ENCODE measurements at places on chromosomes 6 and 20.

DNA sequence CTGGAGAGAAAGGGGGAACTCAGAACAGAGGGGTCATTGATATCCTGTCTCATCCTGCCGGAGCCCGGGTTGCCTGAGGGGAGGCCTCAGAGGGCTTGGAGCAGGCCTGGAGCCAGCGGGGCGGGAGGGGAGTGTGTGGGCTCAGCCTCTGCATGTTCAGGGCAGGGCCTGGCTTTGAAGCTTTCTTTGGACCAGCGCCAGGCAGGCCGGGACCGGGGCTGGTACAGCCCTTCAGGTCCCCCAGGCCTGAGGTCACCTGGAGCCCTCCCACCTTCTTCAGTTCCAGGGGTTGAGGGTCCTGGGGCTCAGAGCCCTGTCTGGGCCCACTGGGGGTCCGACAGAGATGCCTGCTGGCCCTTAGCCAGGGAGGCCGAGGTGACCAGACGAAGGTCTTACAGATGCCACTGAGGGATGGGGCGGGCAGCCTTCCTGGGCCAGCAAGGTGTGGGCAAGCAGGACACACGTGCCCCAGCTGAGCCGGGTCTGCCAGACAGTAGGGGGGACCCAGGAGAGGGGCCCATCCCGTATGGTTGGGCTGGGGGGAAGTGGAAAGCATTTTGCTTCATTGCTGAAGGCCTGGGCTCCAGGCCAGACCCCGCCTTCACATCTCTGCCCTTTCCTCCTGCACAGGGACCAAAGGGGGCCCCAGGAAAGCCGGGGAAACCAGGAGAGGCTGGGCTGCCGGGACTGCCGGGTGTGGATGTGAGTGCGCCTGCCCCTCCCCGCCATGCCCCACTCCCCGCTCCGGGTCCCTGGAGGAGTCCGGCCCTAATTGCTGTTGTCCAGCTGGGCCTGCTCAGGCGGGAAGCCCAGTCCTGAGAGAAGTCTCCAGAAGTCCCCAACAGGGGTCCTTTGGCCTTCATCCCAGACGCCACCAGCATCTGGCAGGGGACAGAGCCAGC, 2.0 kb downstream of the COL9A3 start:
- DNase-seq = no peak

DNA sequence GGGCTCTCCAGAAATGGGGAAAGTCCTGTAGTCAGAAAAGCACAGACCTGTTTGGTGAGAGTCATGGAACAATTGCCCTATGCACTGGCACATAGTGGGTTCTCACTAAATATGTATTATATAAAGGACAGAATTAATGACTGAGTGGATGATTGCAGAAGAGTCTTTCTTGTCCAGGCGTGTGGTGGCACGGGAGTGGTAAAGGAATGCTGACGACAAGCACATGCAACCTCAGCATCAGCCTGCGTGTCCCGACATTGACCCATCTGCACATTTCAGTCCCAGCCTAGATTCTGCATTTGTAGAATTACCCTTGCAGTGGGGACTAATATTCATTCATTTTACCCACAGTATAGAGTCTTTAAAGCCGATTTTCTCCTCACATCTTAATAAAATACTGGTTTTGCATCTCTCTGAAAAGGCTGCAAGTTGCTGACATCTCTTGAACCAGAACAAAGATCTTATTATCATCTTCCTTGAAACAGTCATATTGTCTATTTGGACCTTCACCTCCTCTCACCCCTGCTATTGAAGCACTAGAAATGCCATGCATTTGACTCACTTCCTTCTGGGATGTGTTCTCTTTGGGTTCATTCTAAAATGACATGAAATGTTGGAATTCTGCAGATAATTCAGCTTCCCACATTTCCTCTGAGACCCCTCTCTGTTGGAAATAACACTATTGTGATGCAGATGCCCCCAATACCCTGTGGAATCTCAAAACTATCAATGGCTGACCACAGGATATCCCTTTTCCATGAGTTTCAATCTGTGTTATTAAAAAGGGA, 883.6 kb upstream of the FLRT3 start:
- no peak for DNase-seq

DNA sequence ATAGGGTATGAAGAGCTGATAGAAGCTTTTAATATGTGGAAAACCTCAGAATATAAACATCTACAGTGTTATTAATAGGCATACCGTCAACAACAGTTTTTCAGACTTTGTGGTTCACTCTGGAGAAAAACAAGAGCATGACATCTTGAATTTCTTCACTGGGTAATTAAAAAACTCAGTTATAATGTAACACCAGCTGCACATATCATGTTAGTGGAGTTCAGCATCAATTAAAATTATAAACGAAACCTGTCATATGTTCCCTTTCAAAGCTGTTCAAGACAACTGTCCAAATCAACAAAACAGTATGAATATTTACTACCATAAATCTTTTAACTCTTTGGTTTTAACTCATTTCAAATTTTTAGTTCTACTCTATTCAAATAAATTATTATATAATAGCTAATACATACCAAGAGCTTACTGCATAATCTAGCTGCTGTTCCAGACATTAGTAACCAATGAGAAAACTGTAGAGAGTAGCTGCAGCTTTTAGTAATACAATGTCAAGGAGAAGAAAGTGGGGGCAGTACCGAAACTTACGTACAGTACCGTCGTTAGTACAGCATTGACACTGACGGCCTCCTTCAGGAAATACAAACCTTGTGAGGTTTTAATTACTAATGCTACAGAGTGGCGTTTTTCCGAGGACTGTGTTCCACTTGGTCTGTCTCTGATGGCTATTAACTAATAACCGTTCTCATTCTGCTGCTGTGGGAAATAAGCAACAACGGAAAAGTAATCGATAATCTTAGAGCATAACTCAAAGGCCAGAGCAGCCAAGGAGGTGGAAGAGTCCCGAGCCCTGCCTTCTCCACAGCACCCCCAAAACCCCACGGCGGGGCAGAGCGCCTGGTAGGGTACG, 532 bp upstream of the PM20D2 start:
- no peak for DNase-seq

- DNase-seq = no peak
These were observed 124.7 kb upstream of the MARCKS start for GRCh38 chr6:113732384-113732966.

DNA sequence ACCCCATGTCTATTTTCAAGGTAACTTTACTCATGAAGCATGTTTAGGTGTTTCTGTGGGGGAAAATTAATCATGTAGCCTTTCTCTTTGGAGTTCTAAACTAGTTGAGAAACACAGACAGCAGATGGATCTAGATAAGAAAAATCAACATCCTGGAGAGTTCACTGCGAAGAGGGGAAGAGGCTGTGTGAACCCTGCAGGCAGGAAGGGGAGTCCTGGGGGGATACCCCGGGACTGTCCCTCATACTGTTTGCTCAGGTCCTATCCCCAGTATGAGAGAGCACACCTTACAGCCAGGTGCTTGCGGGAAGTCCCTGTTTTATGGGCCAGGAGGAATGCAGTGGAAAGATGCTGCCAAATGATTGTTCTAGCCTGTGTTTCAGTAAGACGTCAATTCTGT, 32.7 kb downstream of the CHMP4B start:
- DNase-seq = no peak

DNA sequence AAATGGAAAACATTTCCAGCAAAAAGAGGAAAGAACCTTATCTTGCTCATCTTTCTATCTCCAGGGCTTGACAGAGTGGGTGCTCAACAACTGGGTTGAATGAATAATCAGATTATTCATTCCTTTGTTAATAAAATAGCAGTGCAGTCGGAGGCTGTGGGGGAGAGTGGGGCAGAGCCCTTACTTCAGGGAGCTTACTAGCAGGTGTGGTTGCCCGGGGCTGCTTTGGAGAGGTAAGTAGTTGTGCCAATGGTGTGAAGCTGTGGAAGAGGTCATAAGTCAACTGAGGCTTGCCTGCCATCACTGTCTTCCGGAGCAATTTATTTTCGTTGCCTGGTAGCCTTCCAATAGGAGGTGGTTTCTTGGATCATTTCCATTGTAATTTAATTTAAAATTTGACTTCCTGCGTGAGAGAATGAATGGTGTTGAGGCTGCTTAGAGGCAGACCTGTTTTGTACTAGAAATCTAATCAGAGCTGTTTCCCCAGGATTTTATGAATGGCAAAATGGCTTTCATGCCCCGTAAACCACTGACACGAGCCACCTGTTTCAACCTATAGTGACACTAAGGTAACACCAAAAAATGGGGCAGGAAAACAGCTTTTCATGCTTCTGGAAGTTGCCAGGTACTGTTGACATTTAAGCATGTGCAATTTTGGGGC, 51.4 kb downstream of the ZDHHC14 start:
- DNase-seq = no peak

GRCh38 chr6:68652117-68652536, 17.0 kb downstream of the ADGRB3 start:
- DNase-seq = no peak

- no peak for DNase-seq
These were observed 171.8 kb upstream of the LAMA2 start for GRCh38 chr6:128711149-128711548.

DNA sequence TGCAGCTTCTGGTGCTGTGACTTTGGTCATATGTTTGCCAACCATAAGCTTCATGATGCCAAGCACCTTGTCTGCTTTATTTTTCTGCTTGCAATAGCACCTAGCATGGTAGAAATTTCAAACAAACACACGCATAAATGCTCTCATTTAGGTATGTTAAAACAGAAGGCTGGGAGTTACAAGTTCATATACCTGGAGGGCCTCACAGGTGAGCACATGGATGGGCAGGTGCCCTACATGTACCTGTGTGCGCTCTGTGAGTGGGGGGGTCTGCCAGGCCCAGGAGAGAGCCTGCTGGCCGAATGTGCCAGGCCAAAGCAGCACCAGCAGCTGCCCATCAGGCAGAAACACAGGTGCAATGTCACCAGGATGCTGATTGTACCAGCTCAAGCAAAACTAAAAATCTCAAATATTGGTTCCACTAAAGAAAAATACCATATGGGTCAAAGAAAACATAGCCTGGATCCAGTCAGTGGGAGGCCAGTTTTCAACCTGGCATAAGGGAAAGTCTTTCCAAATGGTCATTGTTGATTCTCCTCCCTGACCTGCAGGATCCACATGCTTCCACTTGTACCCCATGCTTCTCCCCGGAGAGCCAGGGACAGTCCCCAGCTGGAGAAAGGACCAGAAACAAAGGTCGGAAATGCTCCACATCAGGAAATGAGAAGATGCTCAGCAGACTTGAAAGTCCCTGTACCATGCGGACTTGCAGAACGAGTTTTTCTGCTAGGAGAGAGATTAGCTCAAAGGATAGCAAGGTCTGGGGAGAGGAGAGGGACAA, 7.2 kb upstream of the PFDN4 start:
- no peak for DNase-seq

DNA sequence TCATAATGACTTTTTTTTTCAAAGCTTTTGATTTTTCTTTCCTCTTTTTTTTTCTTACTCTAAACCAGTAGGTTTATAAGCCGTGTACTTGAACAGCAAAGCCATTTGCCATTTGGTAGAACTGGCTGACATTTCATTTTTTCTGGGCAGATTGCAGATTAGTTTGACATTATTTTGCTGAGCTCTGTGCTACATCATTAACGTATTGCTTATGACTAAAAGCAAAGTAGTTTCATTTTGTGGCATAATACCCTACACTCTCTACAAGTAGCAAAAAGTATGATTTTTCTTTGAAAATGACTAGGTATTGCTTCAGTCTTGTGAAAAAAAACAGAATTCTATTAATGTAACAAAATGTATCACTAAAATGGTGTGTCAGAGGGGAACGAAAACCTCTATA, 141.3 kb downstream of the GRIK2 start:
- DNase-seq = no peak

GRCh38 chr20:23438661-23439060, 824 bp upstream of the CSTL1 start:
- no peak for DNase-seq

GRCh38 chr20:57040924-57041323, 225.5 kb downstream of the BMP7 start:
- DNase-seq = no peak

GRCh38 chr6:120147071-120147871, 797.7 kb upstream of the MAN1A1 start:
- no peak for DNase-seq

DNA sequence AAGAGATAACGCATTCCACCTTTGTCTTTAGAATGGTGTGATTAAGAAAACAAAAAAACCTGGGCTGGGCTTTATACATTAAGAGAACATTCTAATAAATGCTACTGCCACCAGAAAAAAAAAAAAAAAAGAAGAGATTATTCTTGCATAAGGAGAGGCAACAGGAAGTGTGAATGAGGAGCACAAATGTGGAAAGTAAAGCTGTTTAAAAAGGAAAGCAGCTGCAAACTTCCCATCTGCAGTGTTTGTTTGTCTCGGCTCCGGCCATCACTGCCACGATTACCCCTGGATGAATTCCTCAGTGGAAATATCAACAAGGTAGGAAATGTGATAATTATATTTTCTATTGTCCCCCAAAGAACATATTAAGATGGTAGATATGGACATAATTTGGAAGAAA, 223.9 kb downstream of the PHF3 start:
- no peak for DNase-seq

DNA sequence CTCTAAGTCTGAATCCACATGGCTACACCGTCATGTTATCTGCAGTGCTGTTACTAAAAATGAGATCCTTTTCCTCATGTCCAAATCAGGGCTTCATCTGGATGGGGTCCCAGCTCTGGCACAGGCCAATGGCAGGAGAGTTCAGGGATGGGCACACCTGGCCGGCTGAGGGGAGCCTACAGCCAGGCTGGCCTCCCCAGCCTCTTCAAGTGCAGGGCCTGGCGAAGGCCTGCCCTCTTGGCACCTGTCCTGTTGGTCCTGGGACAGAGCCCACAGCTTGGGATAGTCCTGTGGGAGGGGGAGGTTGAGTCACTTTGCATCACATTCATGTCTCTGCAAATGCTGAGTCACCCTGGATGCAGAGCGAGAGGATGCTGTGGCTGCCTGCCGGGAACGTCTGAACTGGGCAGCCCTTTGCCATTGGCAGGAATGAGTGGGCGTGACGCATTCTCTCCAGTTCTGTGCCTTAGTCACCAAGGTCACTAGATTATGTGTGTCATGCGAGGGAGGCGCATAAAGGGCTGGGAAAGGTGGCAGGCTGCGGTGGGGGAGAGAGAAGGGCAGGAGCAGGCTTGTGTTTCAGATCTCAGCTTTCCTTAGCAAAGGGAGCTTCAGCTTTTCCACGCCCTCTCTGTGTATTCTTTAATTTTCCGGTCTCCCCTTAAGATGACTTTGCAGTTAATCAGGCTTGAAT, 223.2 kb upstream of the ECI2 start:
- DNase-seq = no peak

DNA sequence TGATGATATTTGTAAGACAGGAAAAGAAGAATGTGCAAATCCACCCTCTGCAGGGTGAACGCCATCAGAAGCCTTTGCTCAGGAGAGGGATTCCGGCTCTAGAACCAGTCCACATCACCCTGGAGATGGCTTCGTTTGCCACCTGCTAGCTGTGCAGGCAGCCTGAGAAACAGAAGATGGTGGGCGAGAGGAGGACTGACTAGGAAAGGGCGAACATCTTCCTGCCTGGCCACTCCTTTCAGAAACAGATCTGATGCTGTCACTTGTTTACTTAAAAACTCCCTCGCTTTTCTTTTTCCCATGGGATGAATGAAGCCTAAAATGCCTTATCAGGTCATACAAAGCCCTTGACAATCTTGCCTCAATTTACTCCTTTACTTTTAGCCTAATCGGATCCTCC, 1.2 kb downstream of the PTPRA start:
- no peak for DNase-seq
